ENCODE measurements at places on chromosomes 1 and 21. TPM values are rescaled to one million over a fixed set of nuclear protein-coding genes. Genes with fewer than 3 reads are reported as not detected.

The TSPAN1 gene
- 137 TPM for total RNA-seq

The E2F2 gene
- 0.46 TPM for total RNA-seq

The SMCP gene
- not detected for total RNA-seq

The HES4 gene
- total RNA-seq: 25.6 TPM

The FCRL1 gene
- total RNA-seq: not detected

The GNG5 gene
- 93.2 TPM for total RNA-seq

The TBX15 gene
- total RNA-seq: 0.20 TPM

The C4BPA gene
- total RNA-seq: 2.3 TPM

The REN gene
- total RNA-seq: not detected

The SLC5A9 gene
- total RNA-seq: 15.2 TPM

The NBL1 gene
- total RNA-seq: 154 TPM

The COL9A2 gene
- total RNA-seq: 8.3 TPM
